ENCODE measurements at places on chromosomes 16 and 17.

DNA sequence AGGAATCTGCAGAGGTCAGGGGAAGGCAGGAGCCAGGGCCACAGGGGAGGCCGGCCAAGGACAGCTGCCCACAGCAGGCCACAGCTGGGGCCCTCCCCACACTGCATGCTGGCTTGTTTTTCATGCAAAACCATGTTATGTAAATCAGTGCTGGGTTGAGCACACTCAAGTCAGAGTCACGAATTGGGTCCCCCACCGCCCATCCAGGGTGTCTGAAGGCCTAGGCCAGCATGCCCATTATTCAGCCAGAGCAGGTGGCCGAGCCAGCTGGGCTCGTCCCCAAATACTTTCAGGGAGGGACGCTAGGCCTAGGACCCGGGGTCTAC lies 51.2 kb upstream of the TOB1 start:
- DNase-seq = no peak

DNA sequence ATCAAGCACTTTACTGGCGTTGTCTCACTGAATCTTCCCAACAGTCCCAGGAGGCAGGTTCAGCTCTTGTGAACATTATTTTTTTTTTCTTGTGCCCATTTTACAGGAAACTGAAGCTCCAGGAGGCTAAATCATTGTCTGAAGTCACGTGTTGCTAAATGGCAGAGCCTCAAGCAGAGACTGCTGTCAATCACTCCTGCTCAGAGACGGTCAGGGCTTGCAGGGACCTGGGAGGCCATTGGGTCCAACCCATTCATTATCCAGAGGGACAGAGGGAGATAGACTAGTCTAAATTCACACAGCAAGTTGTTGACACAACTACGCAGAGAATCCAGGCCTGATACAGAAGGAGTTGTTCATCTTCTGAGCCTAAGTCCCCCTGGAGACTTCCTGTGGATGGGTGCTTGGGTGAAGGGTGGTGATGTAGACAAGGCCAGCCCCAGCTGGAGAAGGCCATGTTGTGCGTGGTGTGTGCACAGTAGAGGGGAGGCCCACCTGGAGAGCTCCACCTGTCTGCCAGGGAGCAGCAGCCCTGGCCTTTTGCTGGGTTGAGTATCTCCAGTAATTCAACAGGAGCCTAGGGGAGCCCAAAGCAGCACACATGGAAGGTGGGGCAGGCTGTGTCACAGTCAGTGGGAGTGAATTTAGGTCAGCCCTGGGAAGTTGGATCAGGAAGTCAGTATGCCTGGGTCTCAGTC lies 24.3 kb upstream of the C1QL1 start:
- DNase-seq = no peak

DNA sequence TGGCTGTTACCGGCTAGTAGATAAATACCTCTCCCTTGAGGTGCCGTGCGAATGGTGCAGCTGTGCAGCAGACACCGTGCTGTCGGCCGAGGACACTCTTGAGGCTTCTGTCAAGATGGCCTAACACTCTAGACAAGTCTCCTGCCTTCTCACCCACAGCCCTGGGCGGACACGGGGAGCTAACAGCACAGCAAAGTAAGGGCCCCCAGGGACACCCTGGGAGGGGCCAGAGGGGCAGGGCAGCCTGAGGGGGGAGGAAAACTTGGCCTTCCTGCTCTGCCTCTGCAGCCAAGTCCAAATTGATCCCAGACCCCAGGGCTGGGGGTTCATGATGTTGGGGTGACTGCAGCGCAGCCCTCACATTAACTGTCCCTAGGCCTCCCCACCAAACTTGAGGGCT lies 210.2 kb downstream of the RPTOR start:
- DNase-seq = no peak

DNA sequence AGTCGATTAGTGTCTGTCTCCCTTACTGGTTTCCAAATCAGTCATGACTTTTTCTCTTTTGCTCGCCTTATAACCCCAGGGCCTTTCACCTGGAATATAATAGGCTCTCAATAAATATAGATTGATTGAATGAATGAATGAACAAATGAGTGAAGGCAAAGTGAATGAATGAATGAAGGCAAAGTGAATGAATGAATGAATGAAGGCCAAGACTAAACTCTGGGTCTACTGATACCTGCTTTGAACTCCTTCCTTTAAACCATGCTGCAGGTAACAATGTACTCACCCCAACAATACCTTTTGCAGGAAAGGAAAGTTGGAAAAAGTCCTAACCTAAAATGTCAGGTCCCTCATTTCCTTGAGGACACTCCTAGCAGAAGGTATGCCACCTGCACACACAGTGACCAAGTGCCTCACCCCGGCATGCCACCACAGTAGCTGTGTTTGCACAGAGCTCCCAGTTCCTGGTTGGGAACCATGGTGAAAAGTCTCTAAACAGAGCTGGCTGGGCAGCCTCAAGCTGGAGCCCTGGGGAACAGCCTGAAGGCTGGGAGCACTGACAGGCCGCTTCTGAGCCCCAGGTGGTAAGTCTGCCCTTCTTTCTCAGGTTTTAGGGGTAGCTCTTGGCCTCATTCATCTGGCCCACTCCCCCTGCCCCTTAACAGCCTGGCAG lies 42.7 kb upstream of the ANKFN1 start:
- DNase-seq = no peak

DNA sequence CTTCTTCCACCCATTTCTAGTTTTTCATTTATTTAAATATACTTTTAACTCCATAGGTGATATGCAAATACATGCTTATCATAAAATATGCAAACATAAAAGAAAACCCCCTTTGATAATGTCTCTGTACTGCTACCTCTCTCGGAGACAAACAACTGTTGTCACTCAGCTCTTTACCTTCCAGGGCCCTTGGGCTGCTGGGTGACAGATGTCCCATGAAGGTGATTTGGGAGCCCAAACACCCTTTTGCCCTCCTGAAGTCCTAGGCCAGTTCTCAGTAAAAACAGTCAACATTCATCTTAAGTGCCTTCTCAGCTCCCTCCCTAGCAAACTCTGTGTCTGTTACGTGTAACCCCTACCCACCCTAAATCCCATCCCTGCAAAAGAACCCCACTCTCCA lies 37.5 kb downstream of the CHD9 start:
- no peak for DNase-seq

- no peak for DNase-seq
These were observed 3.3 kb downstream of the LUC7L3 start for GRCh38 chr17:50722746-50723145.

DNA sequence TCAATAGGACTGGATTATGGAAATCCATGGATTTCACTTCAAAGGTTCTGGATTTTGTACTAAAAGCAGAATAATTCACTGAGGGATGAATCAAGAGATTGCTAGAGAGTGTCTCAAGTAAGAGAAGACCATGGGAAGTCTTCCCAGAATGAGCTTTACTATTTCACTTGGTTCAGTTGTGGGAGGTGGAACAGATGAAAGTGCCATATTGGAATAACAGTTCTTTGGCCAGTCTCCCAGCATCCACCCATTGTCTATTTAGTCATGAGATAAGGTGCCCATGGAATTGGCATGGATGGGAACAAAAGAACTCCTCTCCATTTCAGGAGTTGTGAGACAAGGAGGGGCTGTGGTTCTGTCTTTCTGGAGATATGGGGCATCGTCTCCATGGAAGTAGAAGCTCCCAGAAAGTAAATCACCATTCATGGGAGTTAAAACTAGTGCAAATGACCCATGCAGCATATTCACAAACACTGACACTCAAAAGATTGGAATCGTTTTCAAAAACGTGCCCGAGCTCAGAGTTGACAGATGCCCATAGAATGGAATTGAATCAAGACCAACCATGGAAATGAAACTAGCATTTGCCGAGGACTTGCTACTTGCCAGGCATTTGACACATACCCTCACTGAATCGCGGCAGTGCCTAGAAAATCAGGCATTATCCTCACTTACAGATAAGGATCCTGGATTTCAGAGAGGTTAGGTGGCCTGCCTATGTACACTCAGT lies 36.2 kb upstream of the CLEC3A start:
- no peak for DNase-seq

DNA sequence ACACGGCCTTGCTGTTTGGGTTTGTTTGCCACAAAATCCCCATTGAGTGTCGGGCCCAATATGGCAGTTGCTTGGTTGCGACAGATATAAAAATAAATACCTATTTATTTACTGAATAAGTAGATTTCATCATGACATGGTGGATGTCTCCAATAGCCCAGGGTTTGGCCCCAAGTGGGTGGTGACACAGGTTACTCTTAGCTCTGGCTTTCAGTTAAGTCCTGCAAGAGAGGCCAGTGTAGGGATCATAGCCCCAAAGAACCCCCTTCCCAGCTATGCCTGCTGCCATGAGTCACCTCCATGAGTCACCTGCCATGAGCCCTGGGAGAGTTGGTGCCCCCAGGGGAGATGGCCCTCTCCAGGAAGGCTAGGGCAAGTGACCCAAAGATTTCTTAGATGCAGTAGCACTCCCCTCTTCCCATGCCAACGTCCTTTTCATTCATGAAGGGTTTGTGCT lies 78.7 kb upstream of the LGALS9 start:
- DNase-seq = no peak

DNA sequence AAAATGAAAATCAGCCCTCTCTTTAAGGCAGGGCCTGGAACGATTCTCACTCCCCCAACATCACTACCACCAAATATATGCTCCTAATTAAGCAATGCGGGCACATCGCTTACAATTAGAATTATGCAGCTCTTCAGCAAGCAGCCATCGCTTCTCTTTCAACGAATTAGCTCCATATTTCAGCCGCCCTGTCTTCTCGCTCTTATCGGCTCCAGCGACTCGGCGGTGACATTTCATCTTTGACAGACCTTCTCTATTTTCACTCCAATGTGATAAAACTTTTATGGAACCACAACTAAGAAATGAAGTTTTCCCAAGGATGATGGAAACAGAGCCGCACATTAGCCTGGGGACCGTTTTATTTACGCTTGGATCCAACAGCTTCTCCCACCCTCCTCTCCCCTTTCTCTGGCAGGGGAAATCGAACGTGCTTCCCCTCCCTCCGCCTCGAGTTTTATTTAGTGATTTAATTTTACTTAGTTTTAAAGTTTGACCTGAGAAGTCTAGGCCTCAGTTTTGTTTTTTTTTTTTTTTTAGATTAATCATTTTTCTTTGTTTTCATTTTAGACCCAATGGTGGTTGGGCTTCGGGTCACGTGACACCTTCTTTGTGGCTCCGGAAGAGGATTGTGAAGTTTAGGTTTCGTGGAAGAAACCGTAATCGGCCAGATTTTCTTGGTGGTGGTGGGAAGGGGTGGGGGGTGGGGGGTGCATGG lies 3.1 kb upstream of the HOXB2 start:
- DNase-seq = no peak

DNA sequence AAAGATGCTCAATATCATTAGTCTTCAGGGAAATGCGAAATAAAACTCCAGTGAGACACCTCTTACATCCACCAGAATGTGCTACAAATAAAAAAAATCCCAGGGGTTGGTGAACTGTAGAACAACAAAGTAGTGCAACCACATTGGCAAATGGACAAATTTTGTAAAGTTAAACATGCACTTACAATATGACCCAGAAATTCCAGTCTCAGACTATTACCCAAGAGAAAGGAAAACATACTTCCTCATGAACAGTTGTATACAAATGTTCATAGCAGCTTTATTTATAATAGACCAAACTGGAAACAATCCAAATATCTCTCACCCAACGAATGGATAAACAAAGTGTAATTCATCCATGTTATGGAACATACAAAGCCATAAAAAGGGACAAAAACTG lies 239.5 kb downstream of the ABCC12 start:
- no peak for DNase-seq

- DNase-seq = no peak
These were observed 1.6 kb downstream of the RNF213 start for GRCh38 chr17:80262291-80262690.

- DNase-seq = no peak
These were observed 70.3 kb downstream of the RAI1 start for GRCh38 chr17:17751489-17752088.

GRCh38 chr16:68227183-68227793 lies 8.6 kb downstream of the ESRP2 start:
- DNase-seq = no peak

DNA sequence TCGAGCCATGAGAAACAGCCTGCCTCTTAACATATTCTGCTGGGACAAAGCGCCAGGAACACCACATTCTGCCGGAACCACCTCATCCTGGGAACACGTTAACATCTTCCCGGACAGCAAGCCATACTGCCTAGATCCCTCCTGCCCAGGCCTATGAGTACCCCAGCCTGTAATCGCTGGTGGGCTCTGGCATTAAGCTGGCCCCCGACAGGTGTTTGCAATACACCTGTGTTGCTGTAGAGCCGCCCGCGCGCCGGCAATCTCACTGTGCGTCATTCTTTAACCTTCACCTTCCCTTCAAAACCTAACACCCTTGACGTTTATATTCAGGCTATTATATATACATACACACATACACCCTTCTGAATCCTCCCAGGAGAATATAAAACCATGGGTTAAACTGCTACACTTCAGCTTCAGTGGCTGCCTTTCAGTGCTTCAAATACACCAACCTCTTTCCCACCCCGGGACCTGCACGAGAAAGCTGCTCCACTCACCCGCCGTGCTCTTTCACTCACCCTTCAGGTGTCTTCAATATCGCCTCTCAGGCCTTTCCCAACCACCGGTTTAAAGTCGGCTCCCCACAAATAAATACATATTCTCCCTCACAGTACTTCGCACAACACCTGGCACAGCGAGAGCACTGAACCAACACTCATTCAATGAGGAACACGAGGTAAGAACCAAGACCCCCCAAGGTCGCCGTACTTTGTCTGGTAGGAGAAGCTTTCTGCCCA lies 1.0 kb upstream of the ENDOV start:
- DNase-seq = no peak

DNA sequence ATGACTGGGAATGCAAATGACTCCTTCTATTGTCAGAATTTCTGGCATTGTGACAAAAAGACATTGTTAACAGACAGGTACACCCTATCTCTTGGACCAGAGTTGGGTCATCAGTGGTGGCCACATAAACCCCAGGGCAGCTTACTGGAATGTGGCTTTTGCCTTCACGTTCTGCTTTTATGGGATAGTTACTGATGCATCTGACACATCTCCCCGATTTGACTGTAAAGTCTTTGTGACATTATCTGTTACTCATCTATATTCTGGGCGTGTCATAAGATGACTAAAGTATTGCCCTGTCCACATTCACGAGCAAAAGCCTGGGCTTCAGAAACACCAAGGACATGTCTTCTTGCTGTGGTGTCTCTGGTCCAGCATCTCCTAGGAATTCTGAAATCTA lies 18.7 kb upstream of the AQP8 start:
- DNase-seq = no peak

GRCh38 chr17:21059761-21060160 lies 16.9 kb upstream of the USP22 start:
- no peak for DNase-seq
